NCI-H1694 treated with DMSO at 0.1 percent for 48 hours (cell line): ENCODE measurements at places on chromosomes 6 and 20.

DNA sequence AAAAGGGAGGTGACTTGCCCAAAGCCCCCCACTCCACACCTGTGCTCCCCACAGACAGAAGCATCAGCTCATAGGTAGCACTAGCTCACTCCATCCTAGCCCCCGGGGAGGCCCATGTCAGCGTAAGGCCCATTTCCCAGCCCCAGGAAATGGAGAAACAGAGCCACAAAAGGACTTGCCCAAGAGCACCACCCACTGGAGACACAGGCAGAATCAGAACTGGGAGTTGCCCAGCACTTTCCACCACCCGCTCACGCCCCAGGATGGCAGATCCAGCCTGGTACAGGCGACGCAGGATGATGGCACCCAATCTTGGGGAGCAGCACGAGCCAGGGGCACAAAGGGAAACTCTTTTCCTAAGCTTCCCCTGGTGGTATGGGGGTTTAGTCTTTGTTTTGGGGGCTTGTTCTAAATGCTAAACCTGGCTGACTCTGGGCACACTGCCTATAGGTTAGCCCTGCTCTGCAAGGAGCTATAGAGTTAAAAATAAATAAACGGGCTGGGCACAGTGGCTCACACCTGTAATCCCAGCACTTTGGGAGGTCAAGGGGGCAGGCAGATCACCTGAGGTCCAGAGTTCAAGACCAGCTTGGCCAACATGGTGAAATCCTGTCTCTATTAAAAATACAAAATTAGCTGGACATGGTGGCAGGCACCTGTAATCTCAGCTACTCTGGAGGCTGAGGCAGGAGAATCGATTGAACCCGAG, 11.8 kb downstream of the C20orf203 start:
- DNase-seq: no peak

GRCh38 chr6:40307712-40308111, 279.5 kb downstream of the LRFN2 start:
- no peak for DNase-seq

- no peak for DNase-seq
These were observed 1.1 kb upstream of the PTK7 start for GRCh38 chr6:43074847-43075669.

- DNase-seq: no peak
These were observed 102.3 kb downstream of the ARHGAP18 start for GRCh38 chr6:129607581-129608186.

GRCh38 chr6:67646550-67646949, 988.5 kb upstream of the ADGRB3 start:
- DNase-seq: no peak

DNA sequence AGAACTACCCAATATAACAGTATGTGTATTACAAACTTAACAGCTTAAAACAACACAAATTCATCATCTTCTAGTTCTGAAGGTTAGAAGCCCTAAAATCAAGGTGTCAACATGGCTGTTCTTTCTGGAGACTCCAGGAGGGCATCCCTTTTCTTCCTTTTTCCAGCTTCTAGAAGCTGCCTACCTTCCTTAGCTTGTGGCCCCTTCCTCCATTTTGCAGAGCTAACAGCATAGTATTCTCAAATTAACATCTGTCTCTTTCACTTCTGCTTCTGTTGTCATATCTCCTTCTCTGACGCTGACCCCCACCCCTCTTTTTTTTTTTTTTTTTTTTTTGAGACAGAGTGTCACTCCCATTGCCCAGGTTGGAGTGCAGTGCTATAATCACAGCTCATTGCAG, 52.8 kb upstream of the AKIRIN2 start:
- no peak for DNase-seq

GRCh38 chr6:26284537-26285142, 80.4 kb upstream of the BTN3A2 start:
- DNase-seq: no peak

- DNase-seq: no peak
These were observed 35.1 kb upstream of the DUSP22 start for GRCh38 chr6:257031-257725.

DNA sequence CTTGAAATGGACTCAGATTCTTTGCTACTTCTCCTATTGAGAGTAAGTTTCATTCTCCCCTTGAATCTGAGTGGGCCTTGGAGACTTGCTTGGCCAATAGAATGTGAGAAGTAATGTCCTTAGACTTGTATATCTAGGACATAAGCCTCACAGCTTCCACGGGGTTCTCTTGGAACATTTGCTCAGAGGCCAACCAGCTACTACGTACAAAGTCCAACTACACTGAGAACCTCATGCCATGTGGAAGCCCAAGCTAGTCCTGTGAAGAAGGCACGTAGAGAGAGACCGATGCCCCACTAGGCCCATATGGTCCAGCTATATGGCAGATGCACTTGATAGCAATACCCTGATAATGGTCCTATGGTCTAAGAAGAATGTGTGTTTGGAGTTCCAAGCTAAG, 22.9 kb downstream of the TMEM14A start:
- no peak for DNase-seq

GRCh38 chr20:45970646-45971424, 1.2 kb downstream of the ZNF335 start:
- no peak for DNase-seq

GRCh38 chr6:162289972-162290371, 437.6 kb downstream of the PRKN start:
- no peak for DNase-seq

DNA sequence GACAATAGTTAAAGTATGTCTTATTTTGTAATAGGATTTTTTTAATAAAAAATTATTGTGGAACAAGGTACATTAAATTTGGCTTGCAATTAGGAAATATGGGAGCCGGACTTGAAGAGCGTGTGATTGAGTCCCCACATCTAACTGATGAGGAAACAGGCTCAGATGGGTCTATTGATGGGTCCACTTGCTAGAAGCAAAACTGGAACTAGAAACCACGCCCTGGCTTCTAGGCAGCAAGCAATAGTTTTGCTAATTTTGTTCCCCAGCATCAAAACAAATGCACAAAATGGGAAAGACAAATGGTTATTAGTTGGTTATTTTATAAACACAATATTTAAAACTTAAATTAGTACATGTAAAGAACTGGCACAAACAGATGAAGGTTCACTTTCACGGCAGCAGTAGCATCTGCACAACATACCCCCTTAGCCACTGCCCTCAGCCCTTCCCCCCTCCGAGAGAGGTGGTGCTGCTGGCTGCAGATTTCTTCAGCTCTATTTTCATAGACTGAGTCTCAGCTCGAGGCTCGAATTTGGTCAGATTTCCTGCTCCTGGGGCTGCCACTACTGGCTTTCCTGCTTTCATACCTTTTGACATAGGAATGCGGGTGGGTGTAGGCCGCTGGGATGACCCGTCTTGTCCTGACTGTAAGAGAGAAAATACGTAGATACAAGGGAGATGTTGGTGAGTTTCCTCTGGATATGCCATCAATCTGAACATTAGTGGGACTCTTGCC, 23.8 kb upstream of the TMEM30A start:
- DNase-seq: no peak

DNA sequence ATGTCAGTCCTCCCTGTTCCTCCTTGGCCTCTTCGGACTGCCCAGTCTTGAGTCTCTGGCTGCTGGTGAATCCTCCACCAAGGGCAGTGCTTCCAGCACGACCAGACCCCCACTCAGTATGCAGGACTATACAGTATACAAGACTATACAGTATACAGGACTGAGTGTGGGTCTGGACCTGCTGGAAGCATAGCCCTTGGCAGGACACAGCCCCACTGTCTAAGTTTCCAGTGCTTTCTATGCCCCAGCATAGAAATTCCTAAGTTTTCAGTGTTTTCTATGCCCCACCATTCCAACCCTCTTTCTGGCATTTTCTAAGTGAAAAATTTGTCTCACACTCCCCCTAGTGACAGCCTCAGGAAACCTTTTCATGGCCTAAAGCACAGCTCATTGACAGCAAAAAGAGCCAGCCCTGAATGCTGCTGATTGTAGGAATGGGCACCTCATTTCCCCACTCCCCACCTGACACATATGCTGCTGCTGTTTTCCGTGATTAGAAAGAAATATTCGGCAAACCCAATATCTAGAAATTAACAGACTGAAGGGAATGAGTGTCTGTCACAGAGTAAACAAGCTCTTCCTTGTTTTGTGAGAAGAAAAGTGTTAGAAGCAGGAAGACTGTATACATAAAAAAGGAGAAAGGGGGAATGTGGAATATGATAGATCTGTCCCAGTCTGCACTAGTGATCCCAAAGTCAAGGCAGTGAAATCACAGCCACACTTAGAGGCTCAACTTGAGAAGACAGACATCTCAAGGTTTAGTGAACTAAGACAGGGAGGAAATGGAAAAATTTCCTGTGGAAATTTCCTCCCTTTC, 206.9 kb downstream of the IBTK start:
- DNase-seq: peak; percentile 32

GRCh38 chr6:142406131-142406530, 104.3 kb downstream of the ADGRG6 start:
- no peak for DNase-seq

DNA sequence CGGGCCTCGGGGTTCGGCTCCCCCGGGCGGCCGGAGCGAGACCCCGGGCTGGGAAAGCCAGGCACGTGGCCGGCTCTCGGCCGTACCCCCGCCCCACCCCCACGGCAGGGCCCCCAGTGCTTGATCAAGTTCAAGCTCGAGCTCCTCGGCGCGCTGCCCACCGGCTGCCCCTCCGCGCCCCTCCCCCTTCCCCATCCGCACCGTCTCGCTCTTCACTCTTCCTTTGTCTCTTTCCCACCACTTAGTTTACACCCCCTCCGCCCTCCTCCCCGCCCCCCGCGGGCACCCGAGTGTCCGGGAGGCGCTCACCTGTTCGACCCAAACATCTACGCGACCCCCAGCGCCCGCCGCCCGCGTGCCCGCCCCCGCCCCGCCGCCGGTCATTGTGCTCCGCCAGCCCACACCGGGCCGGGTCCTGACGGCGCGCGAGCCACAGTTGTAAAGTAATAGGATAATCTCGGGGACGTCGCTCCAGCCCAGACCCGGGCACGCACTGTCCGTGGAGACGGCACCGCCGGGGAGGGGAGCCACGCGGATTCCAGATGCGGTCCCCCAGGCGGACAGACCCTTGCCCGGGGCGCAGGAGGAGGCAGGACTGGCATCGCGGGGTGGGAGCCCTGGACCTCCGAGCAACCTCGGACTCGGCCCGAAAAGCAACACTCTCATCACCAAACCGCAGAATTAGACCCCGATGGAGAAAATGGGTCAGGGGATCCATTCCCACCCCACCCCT, 100.7 kb downstream of the NOL4L start:
- no peak for DNase-seq

DNA sequence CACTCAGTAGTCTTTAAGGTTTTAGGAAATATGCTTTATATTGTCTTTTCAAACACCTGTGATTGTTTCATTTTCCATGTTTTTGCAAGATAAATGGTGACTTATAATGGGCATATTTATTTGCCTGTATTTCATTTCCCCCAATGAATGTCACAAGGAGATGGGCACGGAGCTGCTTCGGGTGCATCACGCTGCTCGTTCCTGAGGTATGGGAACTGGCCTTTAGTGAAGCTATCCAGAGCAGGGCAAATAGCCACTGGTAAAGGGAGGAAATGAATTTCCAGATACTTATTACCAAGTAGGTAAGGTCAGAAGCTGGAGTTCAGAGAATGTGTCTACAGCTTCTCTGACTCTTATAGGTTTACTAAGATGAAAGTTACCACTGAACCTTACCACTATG, 3.7 kb downstream of the POU3F2 start:
- DNase-seq: no peak

GRCh38 chr6:38352636-38353035, 287.1 kb downstream of the BTBD9 start:
- DNase-seq: no peak

DNA sequence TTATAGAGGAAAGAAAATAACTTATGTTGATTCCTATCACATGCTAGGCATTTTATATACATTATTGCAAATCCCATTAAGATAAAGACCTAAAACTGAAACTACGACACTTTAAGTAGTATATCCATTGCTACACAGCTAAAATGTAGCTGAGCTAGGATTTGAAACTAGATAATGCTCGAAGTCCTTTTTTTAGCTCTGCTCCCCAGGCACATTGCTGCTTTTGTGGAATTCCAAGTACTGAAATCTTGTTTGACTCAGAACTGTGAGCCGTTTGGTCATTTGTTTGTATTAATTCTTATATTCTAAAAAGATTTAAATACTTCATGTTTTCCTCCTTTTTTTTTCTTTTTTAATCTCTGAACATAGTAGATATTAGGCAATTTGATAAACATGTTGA, 644.8 kb downstream of the HACE1 start:
- DNase-seq: no peak

DNA sequence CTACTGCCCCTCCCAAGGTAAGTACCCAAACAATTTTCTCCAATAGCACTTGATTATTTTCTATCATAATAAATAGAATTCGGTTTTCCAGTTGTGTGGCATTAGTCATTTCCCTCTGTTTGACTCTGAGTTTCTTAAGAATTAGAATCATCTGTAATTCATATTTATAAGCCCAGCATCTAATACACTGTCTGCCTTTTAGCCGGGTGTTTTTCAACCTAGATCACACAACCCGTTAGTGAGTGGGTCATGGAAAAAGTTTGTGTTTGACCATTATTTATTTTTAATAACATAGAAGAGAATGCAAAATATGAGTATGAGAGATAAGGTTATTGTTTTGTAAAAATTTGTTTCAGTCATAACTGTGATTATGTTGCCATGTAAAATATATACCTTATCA, 701.6 kb downstream of the RFPL4B start:
- DNase-seq: no peak

GRCh38 chr20:39453890-39454289, 491.7 kb downstream of the DHX35 start:
- peak; percentile 14 for DNase-seq

DNA sequence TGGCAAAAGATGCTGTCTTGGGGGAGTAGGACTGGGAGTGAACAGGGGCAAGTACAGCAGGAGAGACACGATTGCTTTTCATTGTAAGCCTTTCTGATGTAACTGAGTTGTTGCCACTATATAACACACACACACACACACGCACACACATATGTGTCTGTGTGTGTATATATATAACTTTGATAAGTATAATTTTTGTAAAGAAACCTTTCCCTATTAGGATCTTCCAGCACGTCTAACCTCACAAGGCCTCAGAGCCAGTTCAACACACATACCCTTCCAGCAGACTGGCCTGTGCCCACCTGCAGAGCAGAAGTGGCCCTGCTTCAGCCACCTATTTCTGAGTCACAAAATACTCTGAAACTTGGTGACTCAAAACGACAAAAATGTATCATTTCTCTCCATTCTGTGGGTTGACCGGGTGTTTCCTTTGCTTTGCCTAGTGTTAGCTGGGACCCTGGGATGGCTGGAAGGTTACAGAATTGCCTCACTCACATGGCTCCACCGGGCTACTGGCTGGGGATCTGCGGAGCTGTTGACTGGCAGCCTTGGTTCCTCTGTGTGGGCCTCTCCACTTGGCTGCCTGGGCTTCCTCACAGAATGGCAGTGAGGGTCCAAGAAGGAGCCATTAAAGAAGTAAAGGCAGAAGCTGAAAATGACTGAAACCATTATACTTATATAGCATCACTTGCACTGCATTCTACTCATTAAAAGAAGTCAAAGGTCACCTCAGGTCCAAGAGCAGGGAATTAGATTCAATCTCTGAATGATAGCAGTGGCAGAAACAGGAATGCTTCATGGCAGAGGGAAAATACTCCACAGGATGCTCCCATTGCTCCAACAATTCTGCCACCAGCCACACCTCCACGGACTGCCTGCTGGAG, 126.4 kb downstream of the BANF2 start:
- no peak for DNase-seq

- peak; percentile 69 for DNase-seq
These were observed 167.7 kb upstream of the CDYL start for GRCh38 chr6:4608361-4609115.

GRCh38 chr20:11853359-11853758, 64.3 kb upstream of the BTBD3 start:
- no peak for DNase-seq
